ENCODE measurements at places on chromosomes 16 and 17.
A peak's percentile ranks its signal among the peaks of the same experiment; 100 is the strongest.

DNA sequence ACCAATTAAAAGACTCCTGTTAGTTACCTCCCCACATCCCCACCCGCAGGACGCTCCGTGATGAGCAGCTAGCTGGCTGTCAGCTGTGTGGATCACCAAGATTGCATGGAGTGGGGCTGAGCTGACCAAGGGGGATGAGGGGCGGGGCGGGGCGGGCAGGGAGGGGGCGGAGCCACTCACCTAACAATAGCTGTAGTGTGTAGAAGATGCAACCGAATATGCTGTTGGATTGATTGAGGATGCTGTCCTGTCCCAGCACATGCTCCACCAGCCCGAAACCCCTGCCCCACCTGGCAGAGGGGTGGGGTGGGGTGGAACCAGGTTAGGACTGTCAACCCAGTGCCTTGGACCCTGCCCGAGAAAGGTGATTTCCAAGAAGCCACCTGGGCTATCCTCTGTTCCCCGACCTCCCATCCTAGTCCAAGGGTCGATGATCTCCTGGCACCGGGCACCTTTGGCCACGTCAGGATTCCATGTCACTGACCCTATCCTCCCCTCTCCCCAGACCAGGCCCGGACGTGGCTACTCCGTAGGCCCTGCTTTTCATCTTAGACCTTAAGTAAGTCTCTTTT, 1.4 kb downstream of the VKORC1 start:
- DNase-seq: no peak

DNA sequence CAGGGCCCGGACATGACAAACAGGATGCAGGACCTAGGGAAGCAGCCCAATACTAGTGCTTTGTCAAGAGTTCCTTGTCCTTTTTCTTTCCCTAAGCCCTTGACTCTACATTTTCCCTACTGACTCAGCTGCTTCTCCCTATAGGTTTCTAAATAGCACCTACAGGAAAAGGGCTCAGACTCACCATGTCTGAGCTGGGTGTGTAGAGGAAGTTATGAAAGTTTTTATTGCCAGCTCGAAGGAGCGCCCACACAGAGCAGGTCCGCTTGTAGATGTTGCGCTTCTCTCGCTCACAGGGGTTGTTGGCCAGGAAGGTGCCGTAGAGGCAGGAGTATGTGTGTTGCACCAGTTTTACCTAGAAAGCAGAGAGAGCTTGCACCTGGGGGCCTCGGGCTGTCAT, 10.6 kb downstream of the MTMR4 start:
- no peak for DNase-seq

DNA sequence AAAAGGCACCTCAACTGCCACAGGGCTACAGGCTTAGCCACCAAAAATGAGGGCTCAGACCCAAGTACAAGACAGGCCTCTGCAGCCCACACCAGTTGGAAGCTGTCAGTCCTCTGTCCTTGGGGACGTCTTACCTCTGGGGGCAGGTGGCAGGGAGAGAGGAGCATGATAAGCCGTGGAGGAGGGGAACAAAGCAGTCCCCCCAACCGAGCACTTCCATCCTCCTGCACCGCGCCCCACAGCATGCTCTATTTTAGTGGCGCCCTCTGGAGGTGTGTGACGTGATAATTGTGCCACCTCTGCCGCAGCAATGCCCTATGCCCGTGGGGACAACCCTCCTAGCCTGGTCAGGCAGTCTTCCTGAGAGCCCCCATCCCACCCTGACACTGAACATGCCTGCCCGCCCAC, 13.6 kb downstream of the G6PC3 start:
- DNase-seq: peak; percentile 47

DNA sequence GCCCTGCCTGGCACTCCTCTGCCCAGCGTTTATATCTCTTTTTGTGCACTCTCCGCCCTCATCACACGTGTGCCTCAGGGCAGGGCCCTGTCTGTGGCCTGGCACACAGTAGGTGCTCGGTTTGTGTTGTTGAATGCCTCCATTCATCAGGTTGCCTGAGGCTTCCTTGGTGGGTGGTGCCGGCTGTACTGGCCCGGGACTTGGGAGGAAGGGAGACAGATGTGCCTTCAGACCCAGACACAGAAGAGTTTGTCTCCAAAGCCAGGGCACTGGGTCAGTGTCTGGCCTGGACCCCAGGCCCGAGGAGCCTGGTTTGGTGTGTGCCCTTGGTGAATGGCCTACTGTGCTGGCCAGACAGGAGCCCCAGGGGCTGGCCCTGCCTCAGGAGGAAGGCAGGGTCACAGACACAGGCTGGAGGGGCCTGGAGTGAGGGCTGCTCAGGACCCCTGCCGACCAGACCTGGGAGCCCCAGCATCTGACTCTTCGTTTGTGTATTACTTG, 71.6 kb downstream of the RAI1 start:
- DNase-seq: no peak
